ENCODE measurements at places on chromosomes 16 and 17. TPM values are rescaled to one million over a fixed set of nuclear protein-coding genes. Genes with fewer than 3 reads are reported as not detected.

Gene CLDN6
- not detected for total RNA-seq

DNA sequence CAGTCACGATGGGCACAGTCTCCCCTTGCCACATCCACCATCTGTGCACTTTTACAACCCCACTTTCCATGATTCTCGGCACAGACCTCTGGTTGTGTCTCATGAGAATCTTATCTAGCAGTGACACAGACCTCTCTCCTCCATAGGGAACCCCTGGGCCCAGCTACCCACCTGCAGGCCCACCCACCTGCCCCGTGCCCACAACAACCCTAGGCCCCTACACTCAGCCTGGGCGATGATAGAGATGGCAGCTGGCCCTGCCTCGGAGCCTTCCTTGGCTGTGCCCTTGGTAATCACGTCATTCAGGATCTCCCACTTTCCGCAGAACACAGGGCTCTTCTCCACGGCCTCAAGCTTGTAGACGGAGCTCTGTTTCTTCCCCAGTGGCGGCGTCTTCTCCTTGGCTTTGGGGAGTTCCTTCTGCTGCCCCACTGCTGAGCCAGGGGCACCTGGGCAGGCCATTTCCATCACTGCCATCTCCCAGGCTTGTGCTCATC is 26.5 kb downstream of the MAP3K14 start:
- no peak for DNase-seq

DNA sequence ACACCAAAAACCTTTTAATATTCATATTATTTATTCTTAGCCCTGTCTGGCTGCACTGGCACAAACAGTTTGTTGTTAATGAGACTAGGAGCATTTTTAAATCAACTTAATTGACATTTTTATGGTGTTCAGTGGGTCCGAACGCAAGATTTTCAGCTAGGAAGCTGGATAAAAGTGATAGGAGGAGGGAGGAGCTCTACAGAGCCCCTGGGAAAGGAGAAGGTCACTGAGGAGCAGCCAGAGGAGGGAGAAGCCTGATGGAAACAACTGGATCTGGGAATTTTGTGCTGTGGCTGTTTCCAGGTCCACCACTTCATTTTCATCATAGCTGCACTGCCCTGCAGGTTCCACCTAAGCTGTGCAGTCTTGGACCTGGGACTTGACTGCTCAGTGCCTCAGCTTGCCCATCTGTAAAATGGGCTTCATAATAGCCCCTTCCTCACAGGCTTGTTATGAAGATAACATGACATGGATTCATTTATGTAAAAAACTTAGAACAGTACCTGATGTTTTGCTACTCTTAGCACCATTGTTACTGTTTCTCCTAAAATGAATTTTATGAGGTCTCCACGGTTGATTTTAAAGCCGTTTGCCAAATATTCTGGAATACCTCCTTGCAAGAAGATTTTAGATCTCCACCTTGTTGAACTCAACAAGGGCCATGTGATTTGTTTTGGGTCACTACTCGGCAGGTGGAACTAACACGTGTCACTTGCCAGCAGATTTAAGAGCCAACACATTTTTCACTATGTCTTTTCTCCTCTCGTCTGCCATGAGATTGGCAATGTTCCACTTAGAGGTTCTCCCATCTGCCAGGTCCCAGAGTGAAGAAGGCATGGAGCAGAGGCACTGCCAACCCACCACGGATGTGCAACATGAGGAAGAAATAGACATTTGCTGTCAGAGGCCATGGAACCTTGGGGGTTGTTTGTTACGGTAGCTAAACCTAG is 18.7 kb upstream of the GRIN2A start:
- DNase-seq, result no peak

GRCh38 chr17:915538-916201 is 63.9 kb downstream of the NXN start:
- peak; percentile 30 for DNase-seq

DNA sequence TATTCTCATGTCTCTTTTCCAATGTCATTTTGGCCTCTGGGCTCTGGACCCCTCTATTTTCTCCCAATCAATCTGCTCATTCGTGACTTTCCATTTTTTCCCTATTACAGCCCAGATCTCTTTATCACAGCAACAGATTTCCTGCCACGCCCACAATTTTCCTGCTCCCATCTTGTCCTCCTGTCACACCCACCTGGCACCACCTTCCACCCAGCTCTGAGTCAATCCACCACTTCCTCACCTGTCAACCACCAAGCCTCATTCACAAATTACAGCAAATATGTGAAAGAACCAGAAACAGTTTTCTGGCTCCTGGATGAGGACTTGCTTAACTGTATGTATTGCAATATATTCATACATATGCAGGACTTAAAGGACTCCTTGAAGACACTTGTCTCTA is 311.3 kb downstream of the GRIN2A start:
- DNase-seq, result no peak

- no peak for DNase-seq
Measured at GRCh38 chr17:45896803-45897693, 2.7 kb downstream of the MAPT start.

Gene CTRB1
- 2.2 TPM for total RNA-seq

DNA sequence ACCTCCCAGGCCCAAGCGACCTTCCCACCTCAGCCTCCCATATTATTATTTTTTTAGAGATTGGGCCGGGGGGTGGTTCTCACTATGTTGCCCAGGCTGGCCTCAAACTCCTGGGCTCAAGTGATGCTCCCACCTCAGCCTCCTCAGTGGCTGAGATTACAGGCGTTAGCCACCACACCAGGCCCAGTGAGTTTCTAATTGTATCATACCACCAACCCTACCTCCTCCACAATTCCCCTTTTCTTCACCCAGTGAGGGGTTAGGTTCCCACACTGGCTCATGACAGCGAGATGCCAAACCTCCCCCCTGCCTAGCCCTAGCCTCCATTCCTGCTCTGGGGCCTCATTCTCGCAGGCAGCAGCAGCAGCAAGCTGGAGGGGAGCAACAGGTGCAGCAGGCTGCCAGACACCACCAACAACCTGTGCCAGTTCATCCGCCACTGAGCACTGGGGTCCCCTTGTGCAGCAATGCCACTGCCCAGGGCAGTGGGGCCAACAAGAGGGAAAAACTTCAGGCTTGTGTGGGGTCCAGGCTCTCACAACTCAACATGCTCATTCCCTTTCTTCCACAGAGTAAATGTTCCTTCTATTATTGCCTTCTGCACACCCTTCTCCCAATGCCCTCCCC is 9.1 kb downstream of the ATP6V0D1 start:
- no peak for DNase-seq

- no peak for DNase-seq
Measured at GRCh38 chr17:2635241-2635640, 41.8 kb downstream of the PAFAH1B1 start.

Gene ARL5C
- total RNA-seq, result not detected

DNA sequence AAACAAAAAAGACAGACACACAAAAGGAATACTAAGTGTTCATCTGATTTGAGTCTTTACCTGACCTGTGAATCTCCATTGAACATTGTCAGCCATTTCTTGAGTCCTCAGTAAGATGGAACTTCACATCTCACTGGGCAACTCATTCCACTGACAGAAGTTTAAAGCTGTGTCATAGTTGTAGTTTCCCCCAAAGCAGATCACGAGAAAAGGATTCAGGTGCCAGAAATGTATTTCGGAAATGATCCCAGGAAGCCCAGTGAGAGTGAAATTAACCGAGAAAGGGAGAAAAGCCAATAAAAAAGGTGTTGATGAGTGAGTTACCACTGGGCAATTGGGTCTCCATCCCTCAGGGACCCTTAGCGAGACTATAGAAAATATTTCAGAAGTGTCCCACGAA is 6.5 kb downstream of the CHD9 start:
- DNase-seq, result no peak

- DNase-seq, result no peak
Measured at GRCh38 chr17:64369007-64369893, 21.4 kb downstream of the PECAM1 start.

DNA sequence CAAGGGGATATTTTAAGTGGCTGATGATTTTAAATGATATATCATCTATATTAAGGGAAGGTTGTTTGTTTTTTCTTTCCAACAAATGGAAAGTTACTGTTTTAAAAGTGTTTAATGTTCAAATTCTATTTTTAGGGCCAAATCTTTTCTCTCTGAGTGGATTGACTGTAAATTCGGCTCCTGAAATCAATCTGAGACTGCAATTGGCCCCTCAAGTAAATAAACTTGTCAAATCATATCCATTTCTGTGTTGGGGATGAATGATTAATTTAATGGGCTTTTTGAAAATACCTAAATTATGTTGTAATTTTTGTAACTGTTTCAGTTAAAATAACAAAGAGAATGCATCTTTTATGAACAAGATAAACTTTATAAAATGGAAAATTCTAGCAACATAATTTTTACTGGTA is 2.6 kb downstream of the HS3ST3A1 start:
- no peak for DNase-seq

- no peak for DNase-seq
Measured at GRCh38 chr17:43779145-43780125, 658 bp upstream of the DUSP3 start.

Data from heart right ventricle (tissue), 16 donors.